ENCODE measurements at places on chromosomes 2 and 18. TPM values are rescaled to one million over a fixed set of nuclear protein-coding genes. Genes with fewer than 3 reads are reported as not detected.

USP37 gene
- total RNA-seq: 24.4 TPM

GTF3C2 gene
- total RNA-seq: 56.8 TPM

BMP10 gene
- total RNA-seq: not detected

ACMSD gene
- total RNA-seq: not detected

STON1 gene
- 1.3 TPM for total RNA-seq

GRCh38 chr2:128285329-128285931 is 33.2 kb downstream of the HS6ST1 start:
- H3K36me3 ChIP-seq: peaks cover 4% of the 10 kb centered on the region
- H3K27ac ChIP-seq: no peak overlapping the region
- H3K4me1 ChIP-seq: peaks cover 7% of the 10 kb centered on the region

GRCh38 chr2:34534761-34535160 is 935.7 kb upstream of the FAM98A start:
- H3K4me3 ChIP-seq: no peak overlapping the region
- H3K27me3 ChIP-seq: no peaks in the 10 kb centered on the region
- no peaks in the 10 kb centered on the region for H3K4me1 ChIP-seq
- no peak overlapping the region for H3K27ac ChIP-seq

DNA sequence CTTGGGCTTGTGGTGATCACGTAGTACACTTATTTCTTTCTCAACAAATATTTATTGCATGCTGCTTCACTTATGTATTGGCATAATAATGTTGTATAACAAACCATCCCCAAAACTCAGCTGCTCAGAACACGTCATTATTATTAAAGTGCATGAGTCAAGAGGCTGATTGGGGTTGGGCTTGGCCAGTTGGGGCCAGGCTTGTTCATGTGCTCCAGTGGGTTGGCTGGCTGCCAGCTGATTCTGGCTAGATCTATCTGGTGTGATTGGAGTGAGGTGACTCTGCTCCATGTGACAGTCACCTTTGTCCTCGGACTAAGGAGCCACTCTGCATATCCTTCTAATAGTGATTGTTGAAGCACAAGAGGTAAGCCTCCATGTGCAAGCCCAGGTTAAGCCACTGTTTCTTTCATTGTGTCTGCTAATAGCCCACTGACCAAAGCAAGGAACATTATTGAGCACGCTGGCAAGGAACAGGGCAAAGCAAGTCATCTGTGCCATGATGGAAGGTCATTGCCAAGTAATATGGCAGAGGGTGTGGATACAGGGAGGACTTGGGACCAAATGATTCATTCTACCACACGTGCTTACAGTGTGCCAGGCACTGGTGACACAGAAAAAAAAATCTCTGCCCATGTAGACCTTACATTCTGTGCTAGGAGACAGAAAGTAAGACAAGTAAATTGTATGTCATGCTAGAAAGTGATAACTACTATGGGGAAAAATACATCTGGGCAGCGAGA is 63.3 kb upstream of the TMEM182 start:
- no peaks in the 10 kb centered on the region for H3K36me3 ChIP-seq
- H3K27me3 ChIP-seq: no peaks in the 10 kb centered on the region
- no peaks in the 10 kb centered on the region for H3K4me1 ChIP-seq
- no peak overlapping the region for H3K27ac ChIP-seq

DNA sequence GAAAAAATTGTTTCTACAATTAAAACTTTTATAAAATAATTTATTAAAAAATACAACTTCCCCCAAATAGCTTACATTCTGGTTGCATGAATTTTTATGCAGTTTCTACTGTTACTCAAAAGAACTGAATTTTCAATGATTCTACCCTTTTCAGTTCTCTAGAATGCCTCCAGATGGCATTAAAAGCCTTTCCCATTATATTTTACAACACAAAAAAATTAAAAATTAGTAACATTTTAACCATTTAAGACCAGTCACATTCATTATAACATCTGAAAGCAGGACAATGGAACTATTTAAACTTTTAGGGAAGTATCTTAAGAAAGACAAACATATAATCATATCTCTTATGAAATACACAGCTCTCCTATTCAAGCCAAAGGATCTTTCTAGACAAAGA is 236.0 kb upstream of the REV1 start:
- H3K36me3 ChIP-seq: no peaks in the 10 kb centered on the region
- no peak overlapping the region for H3K4me3 ChIP-seq
- H3K4me1 ChIP-seq: no peaks in the 10 kb centered on the region
- no peak for DNase-seq
